Activated naive CD4-positive, alpha-beta T cell (primary cell): ENCODE measurements at places on chromosomes 1 and 21.

GRCh38 chr1:245800901-245801605, 646.3 kb downstream of the KIF26B start:
- DNase-seq: no peak

- no peak for DNase-seq
Measured at GRCh38 chr1:30856260-30856790, 52.2 kb downstream of the SDC3 start.

GRCh38 chr21:29080454-29080941, 7.0 kb upstream of the CCT8 start:
- DNase-seq: no peak

DNA sequence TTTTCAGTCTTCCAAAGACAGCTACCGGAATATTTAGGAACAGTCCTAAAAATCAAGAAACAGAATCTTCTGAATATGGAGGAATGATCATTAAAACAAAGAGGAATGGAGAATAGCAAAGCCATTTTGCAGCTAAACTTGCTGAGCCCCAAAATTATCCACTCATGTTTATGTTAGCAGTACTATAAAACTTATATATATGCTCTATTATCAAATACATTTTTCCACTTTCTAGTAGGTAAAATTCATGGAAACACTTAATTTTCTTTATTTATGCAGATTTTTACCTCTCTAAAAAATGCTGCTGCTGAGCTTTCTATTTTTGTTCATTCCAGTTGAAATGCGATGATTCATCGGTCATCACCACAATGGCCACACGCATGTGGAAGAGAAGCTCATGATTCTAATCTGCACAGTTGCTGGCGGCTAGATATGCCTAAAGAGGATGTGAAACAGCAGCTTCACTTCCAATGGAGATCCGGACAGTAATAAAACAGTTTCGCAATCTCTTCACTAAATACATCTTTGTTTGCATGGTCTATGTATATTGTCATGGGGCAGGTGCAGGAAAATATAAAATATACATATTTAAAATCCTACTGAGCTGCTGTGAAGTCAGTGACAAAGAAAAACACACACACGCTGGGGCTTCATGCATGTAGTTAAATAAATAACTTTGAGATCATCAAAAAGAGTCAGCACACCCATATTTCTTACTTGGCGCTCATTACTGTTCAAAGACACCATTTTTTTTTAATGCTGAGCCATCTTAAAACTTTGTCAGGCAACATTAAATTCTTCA, 292.2 kb downstream of the SMYD3 start:
- no peak for DNase-seq

GRCh38 chr1:220457957-220458609, 69.9 kb upstream of the MARK1 start:
- DNase-seq: no peak

GRCh38 chr1:161000736-161001480, 20.0 kb downstream of the F11R start:
- DNase-seq: no peak
